ENCODE measurements at places on chromosomes 7 and 10.

- no peak for DNase-seq
These were observed 18.9 kb upstream of the RAMP3 start for GRCh38 chr7:45138433-45139267.

GRCh38 chr10:104349623-104350126 is 4.0 kb upstream of the CFAP58 start:
- DNase-seq, result no peak

GRCh38 chr10:3754727-3755439 is 30.1 kb downstream of the KLF6 start:
- DNase-seq, result no peak

DNA sequence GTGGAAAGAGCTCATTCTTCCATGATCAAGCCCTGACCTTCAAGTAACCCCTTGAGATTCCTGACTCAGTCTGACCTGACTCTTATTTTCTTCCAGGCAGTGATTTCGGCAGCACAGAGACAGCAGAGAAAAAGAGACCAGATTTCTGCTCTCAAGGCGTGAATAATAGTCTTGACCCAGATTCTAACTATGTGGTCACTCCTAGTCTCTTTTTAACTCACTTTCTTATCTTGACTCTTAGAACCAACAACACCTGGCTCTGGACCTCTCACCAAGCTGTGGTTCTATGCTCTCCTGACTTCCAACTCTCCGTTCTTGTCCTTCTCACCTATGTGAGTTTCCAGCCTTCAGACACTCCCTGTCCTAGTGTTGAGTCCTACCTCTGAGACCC is 36.9 kb upstream of the KDM7A start:
- DNase-seq, result no peak

DNA sequence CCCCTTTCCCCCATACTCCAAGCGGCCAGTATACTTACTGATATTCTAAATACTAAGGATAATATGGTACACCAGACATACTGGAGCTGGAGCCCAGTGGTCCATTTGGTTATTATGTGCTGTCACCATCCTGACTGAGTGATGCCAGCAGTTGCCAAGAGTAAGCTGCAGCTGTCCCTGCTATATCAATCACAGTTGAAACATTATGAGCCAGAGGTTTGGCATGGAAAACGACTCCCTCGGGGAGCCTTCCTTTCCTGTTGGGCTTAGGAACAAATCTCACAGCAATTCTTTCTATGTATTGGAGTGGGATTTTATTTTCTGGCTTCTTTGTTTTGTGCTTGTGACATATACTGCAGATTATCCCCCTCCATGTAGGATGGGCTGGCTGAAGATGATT is 32.6 kb downstream of the STRIP2 start:
- DNase-seq, result no peak

DNA sequence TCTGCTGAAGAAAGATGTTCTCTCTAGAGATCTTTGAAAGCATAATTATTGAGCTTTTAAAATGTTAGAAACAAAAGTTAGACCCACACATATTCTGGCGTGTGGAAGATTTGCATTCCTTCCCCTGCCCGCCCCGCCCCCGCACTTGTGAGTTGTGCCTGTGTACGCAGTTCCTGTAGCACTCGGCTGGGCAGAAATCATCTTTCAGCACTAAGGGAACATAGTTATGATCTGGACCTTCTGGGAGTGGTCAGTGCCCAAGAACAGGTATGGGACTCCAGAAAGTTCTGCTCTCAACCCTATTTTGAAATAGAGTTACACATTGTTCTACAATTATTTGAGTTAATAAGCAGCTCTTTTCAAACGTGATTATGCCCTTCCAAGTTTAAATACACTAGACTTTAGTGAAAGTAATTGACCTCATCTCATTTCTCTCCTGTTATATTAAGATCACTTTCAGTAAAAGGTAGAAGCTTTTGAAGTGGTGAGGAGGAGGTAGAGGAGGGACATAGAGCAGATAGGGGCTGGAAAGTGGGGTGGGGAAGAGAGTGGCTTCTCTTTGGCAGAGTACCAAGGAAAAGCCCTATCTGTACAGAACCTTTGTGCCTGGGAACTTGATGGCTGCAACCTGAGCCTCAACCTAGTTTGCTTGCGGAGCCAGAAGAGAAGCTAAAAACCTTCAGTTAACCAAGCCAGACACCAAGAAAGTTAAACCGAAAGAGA is 5.7 kb downstream of the BLVRA start:
- peak; percentile 11 for DNase-seq

GRCh38 chr10:69648461-69648860 is 18.4 kb downstream of the FAM241B start:
- no peak for DNase-seq

DNA sequence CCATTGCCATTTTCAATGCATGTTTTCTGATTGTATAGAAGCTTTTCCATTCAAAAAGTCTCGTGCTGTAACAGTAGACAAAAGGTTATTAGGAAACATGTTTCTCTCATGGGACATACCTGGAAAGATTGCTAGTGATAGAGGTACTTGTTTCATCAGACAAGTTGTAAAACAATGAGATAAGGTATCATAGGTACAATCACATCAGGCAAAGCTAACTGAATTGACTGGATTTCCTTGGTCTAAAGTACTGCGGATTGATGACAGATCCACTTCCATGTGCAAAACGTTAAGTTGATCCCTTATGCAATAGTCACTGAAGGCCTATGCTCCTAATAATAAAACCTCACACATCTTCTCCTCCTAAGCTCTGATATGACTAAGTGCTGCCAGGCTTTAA is 6.5 kb upstream of the RNF32 start:
- DNase-seq, result no peak

- no peak for DNase-seq
These were observed 1.4 kb downstream of the KCNH2 start for GRCh38 chr7:150976529-150977381.

DNA sequence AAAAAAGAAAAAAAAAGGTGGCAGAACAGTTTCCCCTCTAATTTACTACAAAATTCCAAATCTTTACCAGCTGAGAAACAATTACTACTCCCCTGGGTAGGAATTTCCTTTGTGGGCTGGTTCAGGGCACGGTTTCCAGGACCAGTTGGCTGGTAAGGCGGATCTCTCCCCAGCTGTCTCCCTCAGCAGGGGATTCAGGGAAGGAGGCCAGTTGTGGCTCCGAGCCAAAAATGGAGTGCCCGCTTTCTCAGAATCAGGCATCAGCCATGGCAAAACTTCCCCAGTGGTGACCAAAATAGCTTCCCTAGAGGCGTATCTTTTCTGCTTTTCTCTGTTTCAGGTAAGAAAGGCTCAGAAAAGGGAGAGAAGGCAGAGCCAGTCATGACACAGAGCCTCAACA is 91.2 kb downstream of the ZNF22 start:
- DNase-seq, result no peak

GRCh38 chr7:141073641-141074161 is at the start of gene TMEM178B:
Gene TMEM178B (plus strand): TSS chr7:141074064.
- no peak for DNase-seq

- DNase-seq, result no peak
These were observed 147.7 kb downstream of the WDR11 start for GRCh38 chr10:120998782-120999285.

DNA sequence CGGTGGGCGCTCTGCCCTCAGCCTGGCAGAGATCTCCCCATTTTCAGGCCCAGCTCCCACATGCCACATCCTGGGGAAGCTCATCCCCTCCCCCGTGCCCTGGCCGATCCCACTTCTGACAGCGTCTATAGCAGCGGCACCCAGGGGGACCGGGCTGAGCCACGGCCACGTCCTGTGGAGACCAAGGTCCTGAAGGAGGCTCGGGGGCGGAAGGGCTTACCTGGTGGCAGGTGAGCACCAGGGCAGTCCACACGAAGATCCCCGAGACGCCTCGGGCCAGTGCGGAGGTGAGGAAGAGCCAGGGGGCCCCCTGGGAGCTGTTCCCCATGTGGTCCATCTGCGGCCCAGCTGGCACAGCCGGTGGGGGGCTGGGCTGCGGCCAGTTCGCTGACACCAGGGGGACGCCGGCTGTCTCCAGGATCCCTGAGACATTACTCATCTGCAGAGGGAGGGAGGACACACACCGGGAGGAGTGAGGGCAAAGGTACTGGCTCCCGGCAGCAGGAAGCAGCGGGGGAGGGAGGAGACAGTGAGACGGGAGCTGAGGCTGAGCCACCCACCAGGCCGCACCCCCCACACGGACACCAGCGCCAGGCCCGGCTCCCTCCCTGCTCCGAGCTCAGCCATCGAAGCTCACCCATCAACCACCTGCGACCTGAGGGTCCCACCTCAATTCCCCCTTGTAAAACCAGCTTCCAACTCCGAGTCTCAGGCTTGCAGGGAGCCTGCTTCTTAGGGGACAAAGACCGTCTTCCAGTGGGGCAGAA is 776 bp downstream of the TMEM184A start:
- no peak for DNase-seq

- DNase-seq, result peak; percentile 22
These were observed 2.9 kb upstream of the MYOZ1 start for GRCh38 chr10:73644015-73644743.

GRCh38 chr7:124959676-124960075 is 30.1 kb upstream of the POT1 start:
- no peak for DNase-seq

GRCh38 chr10:99297033-99297432 is 32.1 kb upstream of the CNNM1 start:
- no peak for DNase-seq

GRCh38 chr7:122532406-122533269 is 166.3 kb downstream of the RNF133 start:
- no peak for DNase-seq

- DNase-seq, result no peak
These were observed 2.0 kb downstream of the JCAD start for GRCh38 chr10:30057421-30057841.

GRCh38 chr7:35258868-35259522 is 5.1 kb upstream of the TBX20 start:
- DNase-seq, result no peak

GRCh38 chr10:86130041-86130440 is 236.6 kb downstream of the GRID1 start:
- DNase-seq, result no peak

DNA sequence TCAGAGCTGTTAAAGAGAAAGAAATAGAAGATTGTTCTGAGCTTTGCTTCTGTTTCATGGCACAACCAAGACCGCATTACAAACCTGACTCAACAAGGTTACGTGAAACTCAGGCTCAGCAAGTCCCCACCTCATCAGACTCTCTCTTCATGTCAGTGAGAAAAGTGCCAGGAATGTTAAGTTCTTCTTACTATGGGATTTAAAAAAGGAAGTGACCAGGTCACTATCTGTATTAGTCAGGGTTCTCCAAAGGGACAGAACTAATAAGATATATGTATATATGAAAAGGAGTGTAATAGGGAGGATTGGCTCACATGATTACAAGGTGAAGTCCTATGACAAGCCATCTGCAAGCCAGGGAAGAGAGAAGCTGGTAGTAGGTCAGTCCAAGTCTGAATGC is 25.4 kb upstream of the PAPSS2 start:
- no peak for DNase-seq

DNA sequence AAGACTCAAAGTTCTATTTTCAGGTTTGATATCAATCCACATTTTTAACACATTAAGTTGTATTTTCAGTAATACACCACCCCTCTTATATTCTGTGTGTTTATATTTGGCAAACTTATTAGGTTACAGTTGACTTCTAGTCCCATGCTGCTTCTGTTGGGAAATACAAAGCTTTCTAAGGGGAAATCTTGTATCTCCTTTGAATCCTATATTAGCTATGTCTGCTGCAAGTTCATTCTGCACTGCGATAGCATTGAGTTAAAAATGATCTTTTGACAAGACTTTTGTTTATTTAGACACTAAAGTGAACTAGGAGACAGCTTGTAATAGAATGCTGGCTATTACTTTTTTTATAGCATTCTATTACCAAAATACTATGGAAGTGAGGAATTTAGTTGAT is 625.1 kb upstream of the ANKRD30A start:
- no peak for DNase-seq

DNA sequence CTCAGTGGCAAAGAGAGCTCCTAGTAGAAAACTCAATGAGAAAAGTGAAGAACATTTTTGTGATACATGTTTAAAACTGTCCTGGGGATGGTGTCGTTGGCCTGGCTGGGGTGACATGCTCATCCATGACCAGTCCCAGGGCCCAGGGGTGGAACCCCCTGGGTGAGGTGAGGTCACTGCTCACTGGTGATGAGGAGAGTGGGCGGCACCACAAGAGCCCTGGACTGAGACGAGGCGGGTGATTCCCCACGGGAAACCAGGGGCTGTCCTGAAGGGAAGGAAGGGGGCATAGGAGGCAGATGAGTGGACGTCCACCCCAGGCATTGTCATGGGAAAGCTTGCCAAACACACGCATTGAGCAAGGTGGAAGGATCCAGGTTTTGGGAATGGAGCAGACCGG is 54.6 kb downstream of the HTR5A start:
- no peak for DNase-seq

DNA sequence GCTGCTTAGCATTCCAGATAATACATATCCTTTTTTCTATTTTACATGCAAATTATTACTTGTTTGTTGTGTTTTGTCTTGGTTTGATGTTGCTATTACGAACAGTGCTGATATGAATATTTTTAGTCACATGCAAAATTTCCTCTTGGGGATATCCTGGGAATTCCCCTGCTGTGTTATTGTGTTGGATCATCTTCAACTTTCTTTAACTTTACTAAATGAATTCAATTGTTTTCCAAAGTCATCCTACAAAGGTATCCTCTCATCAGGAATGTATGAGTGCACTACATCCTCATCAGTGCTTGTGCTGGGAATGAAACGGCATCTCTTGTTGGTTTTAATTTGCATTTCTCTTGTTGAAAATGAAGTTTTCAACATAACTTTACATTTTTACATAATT is 87.1 kb downstream of the AASS start:
- DNase-seq, result no peak

- DNase-seq, result peak; percentile 33
These were observed 24.8 kb upstream of the SLIT1 start for GRCh38 chr10:97210543-97210960.

DNA sequence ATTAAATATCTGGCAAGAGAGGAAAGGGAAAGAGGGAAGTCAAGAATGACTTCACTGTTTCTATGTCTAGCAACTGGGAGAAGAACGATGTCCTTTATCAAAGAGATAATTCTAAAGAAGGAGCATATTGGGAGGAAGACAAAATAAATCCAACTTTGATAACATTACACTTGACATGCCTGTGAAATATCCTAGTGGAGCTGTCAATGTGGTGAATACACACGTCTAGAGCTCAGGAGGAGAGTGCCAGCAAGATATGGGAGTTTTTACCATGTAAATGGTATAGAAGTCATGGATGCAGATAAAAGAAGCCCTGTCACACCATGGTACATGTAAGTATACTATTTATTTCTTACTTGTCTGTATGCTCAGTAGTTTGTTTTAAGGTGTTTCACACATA is 356.7 kb downstream of the HPSE2 start:
- DNase-seq, result no peak

GRCh38 chr7:82441669-82442478 is 1.7 kb downstream of the CACNA2D1 start:
- no peak for DNase-seq
